Left cardiac atrium (tissue), 4 donors: ENCODE measurements at places on chromosomes 1 and 21. TPM values are rescaled to one million over a fixed set of nuclear protein-coding genes. Genes with fewer than 3 reads are reported as not detected.

DNA sequence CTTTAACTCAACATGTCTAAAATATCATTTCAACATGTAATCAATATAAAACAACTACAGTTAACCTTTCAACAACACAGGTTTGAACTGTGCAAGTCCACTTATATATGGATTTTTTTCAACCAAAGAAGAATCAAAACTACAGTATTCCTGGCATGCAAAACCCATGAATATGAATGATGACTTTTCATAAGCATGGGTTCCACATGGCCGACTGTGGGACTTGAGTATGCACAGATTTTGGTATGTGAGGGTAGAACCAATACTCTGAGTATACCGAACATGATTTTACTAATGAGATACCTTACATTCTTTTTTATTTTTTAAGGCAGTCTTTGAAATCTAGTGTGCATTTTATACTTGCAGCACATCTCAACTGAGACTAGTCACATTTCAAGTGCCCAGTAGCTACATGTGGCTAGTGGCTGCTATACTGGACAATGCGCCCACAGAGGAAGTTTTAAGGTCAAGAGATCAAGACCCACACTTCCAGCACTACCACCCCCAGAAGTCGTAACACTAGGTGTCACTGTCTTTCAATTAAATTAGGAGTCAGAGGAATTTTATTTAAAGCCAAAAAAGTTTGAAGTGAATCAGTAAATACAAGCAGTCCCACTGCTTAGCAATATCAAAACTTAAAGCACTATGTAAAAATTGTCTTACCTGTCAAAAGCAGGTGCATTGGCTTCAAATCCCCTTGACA is 40.0 kb downstream of the SYNJ1 start:
- no peak for DNase-seq

GRCh38 chr1:3633344-3634058 is 8.7 kb downstream of the TPRG1L start:
- no peak for DNase-seq

- DNase-seq = no peak
Measured at GRCh38 chr1:244319283-244320132, 132.2 kb downstream of the ADSS2 start.

GRCh38 chr1:224251741-224252146 is 68.7 kb downstream of the DEGS1 start:
- no peak for DNase-seq

- no peak for DNase-seq
Measured at GRCh38 chr1:42418516-42418915, 37.3 kb downstream of the ZMYND12 start.

DNA sequence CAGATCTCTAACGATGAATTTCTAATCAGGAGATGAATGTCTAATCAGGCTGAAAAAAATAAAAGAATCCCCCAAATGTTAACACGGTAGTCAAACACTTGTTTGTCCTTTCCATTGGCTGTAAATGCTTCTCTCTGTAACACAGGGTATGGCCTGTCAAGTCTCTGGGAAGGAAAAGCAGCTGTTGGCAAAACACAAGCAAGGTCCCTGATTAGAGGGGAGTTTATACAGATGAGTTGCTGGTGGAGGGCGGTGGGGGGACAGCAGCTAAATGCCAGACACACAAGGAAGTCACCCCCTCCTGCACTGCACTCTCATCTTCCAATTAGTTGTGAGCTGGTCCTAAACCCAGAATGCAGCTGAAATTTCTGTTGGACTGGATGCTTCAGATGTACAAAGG is 51.0 kb downstream of the PGBD5 start:
- DNase-seq = no peak

- DNase-seq = peak; percentile 75
Measured at GRCh38 chr1:26408604-26409003, 2.0 kb upstream of the LIN28A start.

DNA sequence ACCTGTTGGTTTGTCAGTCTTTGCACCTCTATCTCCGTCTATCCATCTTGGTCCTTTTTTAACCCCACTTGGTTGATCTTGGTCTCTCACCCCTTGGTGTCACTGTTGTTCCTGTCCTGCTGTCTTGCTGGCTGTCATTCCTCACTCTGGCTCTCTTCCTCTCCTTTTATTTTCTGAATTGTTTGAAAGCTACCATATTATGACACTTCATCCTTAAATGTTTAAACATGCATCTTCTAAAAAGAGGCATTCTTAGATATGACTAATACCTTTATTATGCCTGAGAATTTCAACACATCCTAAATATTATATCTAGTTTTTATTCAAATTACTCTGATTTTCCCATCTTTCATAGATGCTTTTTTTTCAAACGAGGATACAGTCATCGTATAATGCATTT is 37.0 kb downstream of the BACH1 start:
- no peak for DNase-seq

DNA sequence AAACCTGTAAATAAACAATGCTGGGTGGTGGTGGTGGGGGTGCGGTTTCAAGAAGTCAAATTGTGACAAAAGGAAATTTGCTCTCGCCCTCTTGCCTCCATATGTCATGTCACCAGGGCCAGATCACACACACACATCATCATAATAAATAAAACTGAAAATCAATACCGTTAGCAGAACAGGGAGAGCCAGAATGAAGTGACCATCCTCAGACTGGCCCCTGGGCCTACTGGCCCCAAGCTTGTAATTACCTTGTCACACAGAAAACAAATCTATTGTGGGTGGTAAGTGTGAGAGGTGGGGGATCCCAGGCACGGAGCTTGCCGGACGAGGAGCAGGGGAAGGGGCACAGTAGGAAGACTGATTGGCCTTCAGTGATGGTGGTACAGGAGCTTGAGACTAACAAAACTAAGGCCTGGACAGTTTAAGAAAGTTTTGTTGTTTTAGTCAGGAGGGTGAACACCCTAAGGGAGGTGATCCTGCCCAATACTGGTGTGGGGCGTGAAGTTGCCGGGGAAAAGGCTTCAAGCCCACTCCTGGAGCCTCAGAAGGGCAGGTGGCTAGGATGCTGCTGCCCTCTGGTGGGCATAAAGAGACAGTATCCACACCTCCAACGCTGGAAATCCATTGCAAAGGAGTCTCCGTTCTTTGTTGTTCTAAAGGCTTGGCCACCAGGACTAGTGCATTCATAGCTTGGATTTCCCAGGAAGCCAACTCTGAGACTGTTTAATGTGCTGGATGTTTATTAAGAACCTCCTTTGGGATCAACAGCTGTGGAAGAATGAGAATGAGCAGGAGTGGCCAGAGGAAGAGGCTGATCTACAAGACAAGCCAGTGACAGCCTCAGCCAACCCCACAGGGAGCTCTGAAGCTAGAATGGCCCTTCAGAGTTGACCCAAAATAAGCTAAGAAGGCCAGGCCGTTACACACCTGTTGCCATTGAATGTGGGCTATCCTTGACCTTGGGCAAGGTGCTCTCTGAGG is 8.1 kb upstream of the C1orf216 start:
- peak; percentile 61 for DNase-seq

- no peak for DNase-seq
Measured at GRCh38 chr1:113422315-113423068, 32.2 kb downstream of the MAGI3 start.

DNA sequence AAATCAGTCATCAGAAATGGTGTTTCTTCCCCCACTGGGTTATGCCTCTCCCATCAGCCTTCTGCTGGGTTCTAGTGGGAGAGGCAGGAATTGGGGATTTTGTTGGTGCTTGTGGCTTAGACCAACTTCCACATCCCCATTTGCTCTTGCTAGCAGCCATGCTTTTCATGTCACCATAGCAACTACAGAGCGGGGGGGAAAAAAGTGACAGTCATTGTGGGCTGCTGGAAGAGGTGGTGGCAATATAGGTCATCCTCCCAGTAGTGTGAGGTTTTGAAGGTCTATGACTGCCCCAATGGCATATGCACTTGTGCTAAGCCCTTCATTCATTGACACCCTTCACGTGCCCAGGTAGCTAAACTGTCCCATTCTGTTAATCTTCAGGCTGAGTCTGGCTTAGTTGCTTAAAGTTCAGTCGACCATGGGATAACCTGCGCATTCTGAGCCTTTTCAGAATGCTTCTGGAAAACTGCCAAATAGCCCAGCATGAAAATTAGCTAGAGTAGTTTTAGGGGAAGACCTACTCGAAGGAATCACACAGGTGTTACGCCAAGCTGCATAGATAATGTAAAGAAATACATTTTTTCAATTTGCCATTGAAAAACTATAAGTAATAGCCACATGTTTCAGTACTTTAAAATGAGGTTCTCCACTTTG is 53.7 kb upstream of the ZNF326 start:
- DNase-seq = no peak

GRCh38 chr1:160344241-160344640 is 1.1 kb downstream of the NCSTN start:
- DNase-seq = no peak

- DNase-seq = no peak
Measured at GRCh38 chr1:238789916-238790667, 596.3 kb upstream of the CHRM3 start.

- no peak for DNase-seq
Measured at GRCh38 chr1:54968551-54968950, 11.9 kb upstream of the TMEM61 start.

DNA sequence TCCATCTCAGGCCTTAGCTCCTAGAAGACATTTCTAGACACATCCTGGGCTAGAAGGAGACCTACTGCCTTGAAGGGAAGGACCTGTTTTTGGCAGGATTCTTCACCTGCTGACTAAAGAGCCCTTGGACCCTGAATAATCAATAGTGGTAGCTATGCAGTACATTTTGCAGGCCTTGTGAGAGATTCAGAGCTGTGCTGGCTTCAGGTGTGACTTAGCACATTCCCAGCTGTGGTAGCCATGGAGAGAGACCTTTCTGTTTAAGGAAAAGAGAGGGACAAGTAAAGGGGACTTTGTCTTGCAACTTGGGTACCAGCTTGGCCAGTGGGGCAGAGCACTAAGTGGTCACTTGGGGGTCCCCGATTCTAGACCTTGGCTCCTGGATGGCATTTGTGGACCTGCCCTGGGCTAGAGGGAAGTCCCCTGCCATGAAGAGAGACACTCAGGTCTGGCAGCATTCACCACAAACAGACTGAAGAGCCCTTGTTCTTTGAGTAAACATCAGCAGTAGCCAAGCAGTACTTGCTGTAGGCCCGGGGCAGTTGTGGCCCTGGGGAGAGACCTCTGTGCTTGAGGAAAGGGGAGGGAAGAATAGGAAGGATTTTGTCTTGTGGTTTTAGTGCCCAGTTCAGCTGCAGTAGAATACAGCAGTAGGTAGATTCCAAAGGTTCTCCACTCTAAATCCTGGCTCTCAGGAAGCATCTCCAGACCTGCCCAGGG is 26.2 kb upstream of the CD1A start:
- no peak for DNase-seq

- DNase-seq = peak; percentile 78
Measured at GRCh38 chr1:20472860-20473711, 12.9 kb downstream of the CAMK2N1 start.

DNA sequence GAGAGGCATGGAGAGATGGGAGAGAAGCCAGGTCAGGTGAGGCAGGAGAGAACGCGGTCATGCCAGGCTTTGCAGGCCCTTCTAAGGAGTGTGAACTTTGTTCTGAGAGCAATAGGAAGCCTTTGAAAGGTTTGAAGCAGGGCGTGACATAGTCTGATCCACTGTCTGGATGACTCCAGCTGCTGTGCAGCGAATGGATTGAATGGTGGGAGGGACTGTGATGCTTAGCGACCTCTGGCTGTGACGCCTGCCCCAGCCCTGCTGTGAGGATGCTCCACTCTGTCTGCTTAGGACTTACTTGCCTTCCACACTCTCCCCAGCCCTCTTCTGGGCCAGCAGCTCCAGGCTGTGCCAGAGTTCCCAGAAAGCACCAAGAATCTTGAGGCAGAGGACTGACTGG is 41.8 kb upstream of the POU3F1 start:
- DNase-seq = no peak

DNA sequence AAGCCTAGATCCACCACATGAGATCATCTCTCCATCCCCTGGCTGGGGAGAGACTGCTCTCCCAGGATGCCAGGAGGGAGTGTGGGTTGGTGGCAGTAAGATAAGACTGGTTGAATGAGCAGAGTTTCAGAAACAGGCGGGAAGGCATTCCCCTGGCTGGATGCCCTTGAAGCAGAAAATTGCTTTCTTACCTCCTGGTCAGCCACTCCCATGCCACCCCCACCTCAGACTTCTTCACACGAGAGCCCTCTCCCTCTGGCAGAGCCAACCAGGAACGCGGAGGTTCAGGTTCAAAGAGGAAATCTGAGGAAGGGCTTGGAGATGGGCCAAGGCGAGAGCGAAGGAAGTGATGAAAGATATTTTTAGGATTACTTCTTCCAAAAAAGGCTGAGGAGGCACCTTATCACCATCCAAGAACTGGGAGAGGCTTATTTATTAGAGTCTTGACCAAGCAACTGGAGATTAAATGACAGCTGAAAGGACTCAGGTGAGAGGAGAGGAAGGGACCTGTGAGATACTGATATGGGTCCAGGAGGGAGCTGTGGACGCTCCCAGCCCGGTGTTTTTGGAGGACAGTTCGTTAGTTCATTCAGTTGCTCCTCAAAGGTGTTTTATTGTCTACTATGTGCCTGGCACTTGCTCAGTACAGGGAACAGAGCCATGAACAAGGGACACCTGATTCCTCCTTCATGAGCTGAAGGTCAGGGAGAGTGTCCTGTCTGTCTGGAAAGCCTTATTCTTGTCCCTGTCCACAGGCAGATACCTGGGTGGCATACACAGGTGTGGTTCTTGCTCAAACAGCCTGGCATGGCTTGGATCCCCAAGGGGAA is 18.9 kb upstream of the SLC26A9 start:
- peak; percentile 42 for DNase-seq

DNA sequence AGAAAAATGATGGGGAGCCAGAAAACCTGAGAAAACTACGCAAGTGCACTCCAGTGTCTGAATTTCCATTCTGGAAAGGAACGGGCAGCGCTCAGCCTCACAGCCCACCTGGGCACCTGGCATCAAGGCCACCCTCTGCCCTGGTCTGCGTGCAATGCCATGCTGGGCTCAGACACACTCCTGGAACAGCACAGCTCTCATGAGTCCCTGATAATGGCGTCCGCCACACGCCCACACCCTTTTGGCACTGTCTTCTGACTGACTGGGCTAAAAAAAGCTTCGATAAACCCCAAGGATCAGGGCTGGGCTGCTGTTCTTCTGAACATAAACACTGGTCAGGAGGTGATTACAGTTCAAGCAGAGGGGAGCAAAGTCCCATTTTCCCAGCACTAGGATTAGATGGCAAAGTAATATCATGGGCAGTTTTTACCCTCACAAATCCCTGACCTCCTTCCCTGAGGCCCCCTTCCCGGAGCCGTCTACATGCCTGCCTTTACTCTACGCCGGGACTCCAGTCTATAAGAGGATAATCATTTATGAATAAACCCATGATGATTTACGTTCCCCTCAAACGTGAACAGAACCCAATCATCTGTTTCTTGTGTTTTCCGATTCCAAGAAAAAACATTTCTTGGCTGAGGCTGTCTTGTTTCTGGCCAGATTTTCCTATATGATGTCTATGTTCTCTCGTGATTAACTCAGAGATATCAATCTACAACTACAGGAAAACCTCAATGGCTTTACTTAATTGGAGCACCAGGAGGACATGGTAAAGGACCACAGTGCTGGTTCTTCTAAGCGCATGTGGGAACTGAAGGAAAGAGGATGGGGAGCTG is 22.6 kb downstream of the RCAN1 start:
- DNase-seq = peak; percentile 79

DCST1 gene
- not detected for total RNA-seq

ADAMTS1 gene
- total RNA-seq = 143 TPM

RHBG gene
- total RNA-seq = not detected

TSPEAR gene
- 0.39 TPM for total RNA-seq

UCK2 gene
- 8.0 TPM for total RNA-seq

NMNAT2 gene
- total RNA-seq = 23.3 TPM

EXO1 gene
- total RNA-seq = 0.24 TPM

OR14A16 gene
- not detected for total RNA-seq

SLFNL1 gene
- 0.21 TPM for total RNA-seq

DMBX1 gene
- total RNA-seq = not detected

PLA2G2F gene
- not detected for total RNA-seq

UTS2 gene
- not detected for total RNA-seq

DMRTA2 gene
- total RNA-seq = not detected

USH2A gene
- total RNA-seq = 1.7 TPM

ELF3 gene
- 0.59 TPM for total RNA-seq
